Kidney tubule cell (primary cell): ENCODE measurements at places on chromosomes 4 and X.

- no peak for DNase-seq
These were observed 2.2 kb downstream of the KIT start for GRCh38 chr4:54659749-54660535.

DNA sequence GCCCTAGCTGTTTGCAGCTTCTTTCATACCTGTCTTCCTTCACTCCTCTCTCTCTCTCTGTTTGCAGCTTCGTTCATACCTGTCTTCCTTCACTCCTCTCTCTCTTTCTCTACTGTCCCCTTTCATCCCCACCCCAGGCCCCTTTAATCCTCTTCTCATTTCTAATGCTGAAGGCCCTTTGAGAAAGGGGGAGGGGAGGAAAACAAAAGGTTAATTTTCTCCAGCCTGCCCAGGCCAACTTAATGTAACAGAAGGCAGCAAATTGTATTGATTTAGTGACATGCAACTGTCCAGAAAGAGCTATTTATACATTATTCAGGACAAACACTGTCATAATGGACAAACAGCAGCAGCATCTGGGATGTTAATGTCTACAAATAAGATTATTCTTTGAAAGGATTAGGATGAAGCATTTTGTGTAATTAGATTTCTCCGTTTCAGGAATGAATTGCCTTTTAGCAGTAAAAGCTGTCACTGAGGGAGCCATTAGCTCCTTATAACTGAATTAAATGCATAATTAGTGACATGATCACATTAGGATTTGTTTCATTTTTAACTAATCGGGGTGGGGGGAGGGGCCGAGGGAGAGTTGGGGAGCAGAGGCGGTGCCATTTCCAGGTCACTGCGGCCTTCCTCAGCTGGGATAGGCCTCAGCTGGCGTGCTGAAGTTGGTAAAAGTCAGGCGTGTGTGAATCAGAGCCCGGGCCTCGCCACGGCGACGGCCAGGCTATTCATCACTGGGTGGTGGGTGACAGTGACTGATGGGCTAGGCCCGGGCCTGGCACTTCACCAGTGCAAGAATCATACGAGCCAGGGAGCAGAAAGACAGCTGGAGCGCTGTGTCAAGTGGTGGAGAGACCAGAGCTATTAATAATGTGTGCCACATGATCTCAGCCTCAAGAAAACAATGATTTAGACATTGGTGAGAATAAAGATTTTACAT, 174.5 kb downstream of the NKX6-1 start:
- peak; percentile 7 for DNase-seq

DNA sequence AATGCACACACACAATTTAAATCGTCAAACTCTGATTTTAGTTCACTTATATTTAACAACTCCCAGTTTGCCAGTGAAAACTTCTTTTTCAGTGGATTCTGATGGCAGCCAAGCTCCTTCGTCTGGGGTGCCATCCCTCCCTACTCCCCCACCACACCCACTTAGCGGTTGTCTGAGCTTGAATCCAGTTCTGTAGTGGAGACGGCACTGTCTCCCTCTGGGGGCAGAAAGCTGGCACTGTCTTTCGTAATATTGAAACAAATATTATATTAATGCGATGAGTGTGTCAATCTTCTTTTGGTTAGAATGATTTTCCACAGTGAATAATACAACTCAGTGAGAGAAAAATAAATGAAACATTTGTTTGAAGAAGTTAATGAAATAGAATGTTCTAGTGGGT, 5.4 kb downstream of the MEPE start:
- DNase-seq = no peak

- DNase-seq = no peak
These were observed 153.8 kb upstream of the SLC4A4 start for GRCh38 chr4:71185037-71185436.

DNA sequence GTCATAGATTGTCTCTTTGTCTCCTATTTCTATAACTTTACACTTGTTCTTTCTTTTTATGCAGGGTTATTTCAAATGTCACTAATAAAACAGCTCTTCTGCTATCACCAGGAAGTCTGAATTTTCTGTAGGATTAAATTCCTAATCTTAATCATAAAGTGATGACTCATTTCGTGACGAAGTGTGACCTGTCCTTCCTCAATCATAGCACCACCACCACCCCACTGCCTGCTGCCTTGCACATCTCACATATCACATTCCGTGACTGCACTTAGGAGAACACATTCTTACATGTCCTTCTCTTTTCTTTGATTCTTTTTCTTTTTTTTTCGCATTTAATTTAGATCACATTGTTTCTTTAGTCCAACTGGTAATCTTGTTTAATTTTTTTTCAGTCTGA, 57.7 kb upstream of the UGT2B7 start:
- peak; percentile 36 for DNase-seq

DNA sequence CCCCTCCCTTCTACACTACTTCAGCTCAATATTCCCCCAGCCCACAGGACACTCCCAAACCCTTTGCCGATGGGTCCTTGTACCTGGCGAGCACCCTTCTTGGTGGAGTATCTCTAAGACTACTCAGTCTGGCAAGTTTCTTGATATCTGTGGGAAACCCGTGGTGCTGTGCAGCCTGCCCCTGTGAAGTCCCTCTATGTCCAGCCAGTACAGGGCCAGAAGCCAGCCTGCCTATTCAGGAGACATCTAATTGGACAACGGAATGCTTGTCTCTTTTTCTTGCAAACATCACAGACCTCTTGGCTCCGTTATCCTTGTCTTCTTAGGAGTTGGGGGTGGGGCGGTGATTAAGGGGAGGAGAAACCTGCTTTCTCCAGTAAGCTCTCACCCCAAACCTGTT, 3.7 kb upstream of the IGFBP7 start:
- DNase-seq = no peak

- DNase-seq = no peak
These were observed 328.4 kb upstream of the INTU start for GRCh38 chr4:127304356-127304755.

- DNase-seq = no peak
These were observed 914 bp upstream of the C4orf36 start for GRCh38 chr4:86893136-86893535.

DNA sequence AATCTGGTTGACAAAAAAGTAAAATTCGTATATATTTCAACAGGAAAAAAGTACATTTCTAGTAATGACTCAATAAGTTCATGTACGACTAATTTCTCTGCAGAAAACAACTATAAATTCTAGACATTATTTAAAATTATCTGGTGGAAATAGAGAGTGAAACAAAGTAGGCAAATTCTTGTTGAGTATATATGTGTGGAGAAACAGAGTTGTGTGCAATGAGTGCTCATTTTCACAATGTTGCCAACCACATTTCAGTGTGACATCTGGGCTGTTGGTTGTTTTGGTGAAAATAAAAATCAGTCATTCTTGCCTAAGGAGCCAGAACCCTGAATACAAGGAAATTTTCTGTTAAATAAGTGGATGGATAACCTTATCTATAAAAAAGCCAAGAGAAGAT, 372.0 kb upstream of the NDST4 start:
- DNase-seq = no peak

DNA sequence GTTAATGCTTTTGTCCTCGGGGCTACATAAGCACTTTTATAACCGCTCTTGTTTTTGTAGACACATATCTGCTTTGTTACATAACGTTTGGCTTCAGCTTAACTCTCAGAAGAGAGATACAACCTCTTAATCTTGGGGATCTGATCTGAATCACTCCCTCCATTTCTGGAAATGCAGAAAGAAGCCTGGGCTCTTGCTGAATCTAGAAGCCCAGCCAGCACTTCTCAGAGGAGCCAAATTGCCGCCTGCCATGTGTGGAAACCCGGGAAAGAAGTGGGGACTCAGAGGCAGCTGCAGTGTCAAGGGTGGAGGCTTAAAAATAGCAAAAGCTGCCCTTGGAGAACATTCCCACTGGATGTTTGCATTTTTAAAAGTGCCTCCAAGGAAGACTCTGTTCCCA, 69.3 kb upstream of the LDB2 start:
- no peak for DNase-seq

DNA sequence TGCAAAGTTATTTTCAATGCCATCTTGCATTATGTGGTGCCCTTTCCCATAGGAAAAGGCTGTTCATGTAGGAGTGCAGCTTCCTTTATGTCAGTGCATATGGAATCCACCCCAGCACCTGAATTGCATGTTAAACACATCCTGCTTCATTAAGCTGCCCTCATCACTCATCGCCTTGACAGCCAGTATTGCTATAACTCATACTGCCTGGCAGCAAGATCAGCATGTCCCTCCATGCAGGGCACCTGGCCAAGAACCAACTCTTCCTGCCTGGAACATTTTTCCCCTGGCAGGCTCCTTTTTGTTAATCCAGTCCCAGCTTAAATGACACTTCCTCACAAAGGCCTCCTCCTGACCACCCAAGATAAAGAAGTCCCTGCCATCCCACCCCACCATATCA, 23.5 kb upstream of the CA5B start:
- peak; percentile 66 for DNase-seq

DNA sequence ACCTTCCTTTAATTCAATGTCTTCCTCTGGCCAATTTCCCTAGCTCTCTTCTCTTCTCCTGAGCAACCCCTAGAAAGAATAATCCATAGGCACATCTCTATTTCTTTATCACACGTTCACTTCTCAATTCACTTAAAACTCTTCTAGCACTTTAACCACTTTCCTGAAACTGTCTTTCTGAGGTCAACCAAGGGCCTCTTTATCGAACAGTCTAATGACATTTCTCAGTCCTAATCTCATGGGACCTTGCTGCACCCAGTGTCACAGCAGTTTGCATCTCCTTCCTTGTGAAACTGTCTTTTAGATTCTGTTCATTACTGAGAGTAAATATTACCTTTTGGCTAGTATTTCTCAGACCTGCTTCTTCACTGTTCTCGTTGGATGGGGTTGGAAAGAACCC, 285.3 kb upstream of the RASGEF1B start:
- no peak for DNase-seq
